Upper lobe of right lung (tissue), 1 donor: ENCODE measurements at places on chromosomes 1 and 21.

DNA sequence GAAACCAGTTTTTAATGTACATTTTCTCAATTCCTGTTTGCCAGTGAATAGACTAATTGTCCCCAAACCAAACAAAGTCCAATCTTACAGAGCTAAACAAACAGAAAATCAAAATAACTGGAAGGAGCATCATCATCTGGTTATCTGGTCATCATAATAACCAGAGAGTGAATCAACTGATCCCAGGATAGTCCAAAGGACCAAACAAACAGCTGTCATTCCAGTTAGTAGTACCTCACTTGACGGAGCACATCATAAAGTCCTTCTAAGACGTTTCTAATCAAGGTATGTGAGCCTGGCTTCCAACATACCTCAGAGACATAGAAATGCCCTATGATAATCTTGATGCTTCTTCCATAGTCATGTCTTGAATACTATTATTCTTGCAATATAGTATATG, 240.5 kb downstream of the LTN1 start:
- no peak for DNase-seq

DNA sequence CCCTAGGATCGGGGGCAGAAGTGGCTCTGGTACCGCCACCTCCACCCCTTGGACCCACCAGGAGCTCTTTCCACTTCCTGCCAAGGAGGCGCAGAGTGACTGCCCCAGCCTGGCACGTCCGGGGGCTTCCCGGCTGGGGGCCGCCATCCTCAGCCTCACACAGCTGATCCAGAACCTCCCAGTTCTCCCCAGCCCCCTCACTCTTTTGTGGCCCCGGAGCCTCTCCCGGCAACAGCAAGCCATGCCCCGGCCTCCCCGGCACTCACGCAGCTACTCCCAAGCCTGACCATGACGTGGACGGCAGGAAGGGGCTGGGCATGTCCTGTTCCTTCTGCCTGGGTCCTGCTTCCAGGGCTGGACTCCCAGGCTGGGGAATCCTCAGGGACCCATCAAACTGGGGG, 17.1 kb downstream of the TP73 start:
- DNase-seq, result no peak

DNA sequence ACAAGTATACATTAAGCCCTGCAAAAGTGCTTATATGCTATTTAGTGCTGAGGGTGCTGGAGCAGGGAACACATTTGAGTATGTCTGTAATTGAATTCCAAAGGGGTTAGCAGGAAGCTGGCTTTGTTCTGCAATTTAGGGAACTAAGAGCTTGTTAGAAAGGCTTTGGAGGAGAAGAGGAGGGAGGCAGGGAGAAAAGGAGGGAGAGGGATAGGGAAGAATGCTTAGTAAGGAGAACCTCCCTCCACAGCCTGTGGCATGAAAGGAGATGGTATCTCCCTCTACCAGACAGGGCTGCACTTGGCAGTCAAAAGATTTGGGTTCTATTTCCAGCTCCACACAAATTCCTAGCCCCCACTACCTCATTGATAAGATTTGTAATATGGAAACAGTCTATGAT, 217.8 kb downstream of the DAB1 start:
- DNase-seq, result no peak

GRCh38 chr1:21664806-21665588, 4.2 kb downstream of the RAP1GAP start:
- peak; percentile 36 for DNase-seq

DNA sequence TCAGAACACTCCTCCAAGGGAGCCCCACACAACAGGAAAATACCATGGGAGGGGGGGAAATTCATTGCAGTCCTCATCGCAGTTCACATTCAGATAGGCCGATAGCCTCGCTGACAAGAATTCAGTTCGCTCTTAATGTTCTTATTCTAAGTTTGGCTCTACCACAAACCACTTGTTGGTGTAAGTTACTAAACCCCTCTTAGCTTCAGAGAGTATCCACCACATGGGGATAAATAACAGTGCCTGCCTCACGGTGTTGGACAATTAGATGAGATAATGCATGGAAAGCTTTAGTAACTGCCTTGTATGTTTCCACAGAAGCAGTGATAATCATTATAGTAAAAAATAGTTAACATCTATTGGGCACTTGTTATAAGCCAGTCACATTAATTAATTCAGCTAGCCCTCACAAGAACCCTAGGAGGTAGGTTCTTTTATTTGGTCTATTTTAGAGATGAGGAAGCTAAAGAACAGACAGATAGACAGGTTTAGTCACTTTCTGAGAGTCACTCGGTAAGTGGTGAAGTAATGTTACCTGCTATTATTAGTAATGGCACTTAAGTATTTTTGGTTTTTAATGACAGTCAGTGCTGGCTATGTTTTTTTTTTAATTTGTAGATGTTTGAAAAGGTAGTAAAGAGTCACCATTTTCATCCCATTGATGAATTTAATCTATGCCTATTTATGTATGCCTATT, 10.1 kb downstream of the VAV3 start:
- no peak for DNase-seq

- DNase-seq, result no peak
Measured at GRCh38 chr1:94726981-94727685, 93.0 kb upstream of the SLC44A3 start.

- DNase-seq, result peak; percentile 72
Measured at GRCh38 chr1:108962681-108963051, 618 bp downstream of the CLCC1 start.

DNA sequence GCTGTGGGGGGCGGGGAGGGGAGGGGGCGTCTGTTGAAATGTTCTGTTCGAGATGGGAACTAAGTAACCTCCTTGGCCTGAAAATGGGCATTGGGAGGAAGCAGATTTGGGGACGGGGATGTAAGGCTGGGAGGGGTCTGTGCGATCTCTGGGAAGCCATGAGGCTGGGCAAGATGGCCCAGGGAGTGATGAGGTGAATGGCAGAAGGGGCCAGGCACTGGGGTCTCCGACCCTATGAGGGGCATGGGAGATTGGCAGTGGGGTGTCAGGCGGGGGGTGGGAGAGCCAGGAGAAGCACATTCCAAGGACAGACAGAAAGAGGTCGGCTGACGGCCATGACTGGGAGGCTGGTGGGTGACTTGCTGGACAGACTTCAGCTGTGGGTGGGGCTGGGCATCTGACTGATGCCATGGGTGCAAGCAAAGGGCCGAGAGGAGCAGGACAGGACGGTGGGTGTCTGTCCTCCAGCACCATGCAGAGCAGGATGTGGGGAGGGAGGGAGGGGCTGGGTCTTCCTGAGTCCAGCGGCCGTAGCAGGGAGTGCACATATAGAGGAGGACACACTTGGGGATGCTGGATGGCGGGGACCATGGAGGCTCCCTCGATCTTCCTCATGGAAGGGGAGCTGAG, 30.0 kb upstream of the COL18A1 start:
- no peak for DNase-seq

- DNase-seq, result no peak
Measured at GRCh38 chr1:62377043-62377562, 57.9 kb upstream of the KANK4 start.

DNA sequence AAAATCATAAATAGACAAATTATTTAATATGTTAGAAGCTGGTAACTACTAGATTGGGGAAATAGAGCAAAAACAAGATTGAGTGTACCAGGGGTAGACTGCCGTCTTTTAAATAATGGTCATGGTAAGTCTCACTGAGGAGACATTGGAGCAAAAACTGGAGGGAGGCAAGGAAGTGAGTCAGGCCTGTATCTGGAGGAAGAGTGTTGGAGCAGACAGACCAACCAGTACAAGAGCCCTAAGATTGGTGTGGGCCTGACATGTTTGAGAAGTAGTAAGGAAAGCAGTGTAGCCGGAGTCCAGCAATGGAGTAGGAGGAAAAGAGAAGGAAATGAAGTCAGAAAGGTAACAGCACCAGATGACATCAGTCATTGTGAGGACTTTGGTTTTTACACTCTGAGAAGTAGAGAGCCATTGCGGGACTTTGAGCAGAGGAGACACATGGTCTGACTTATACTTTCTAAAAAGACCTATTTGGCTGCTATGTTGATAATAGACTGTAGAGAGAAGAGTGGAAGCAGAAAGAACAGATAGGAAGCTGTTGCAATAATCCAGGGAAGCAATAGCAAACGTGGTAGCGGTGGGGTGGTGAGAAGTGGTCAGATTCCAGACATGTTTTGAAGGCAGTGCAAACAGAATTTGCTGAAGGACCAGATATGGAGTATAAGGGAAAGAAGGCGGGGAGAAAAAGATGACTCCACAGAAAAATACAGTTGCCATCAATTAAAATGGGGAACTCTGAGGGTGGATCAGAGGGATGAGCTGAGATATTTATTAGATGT, 44.7 kb upstream of the GJA5 start:
- DNase-seq, result no peak

DNA sequence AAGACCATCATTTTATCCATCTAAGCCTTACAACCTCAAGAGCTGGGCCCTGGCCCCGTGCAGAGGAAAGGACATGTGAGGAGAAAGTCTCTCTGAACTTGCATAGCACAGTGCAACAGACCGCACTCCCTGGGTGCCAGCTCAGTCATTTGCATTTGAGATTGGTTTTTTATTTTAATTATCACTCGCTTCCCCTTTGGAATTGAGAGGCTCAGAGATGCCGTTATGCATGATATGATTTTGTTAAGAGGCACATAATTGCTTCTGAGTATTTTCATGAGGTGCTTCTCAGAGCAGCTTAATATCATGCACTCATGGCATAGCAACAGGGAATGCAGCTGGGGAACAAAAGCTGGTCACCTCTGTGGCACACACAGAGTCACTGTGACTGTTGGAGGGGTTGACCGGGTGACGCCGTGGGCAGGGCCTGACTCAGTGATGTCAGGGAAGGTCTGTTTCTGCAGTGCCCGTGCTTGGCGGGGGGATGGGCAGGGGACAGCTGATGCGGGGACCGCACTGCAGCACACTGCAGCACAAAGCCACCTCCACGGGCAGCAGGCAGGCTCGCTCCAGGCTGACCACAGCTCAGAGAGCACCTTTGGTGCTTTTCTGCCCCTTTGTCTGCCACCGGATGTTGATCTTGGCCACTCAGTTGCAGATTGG, 43.2 kb upstream of the VAMP3 start:
- no peak for DNase-seq

DNA sequence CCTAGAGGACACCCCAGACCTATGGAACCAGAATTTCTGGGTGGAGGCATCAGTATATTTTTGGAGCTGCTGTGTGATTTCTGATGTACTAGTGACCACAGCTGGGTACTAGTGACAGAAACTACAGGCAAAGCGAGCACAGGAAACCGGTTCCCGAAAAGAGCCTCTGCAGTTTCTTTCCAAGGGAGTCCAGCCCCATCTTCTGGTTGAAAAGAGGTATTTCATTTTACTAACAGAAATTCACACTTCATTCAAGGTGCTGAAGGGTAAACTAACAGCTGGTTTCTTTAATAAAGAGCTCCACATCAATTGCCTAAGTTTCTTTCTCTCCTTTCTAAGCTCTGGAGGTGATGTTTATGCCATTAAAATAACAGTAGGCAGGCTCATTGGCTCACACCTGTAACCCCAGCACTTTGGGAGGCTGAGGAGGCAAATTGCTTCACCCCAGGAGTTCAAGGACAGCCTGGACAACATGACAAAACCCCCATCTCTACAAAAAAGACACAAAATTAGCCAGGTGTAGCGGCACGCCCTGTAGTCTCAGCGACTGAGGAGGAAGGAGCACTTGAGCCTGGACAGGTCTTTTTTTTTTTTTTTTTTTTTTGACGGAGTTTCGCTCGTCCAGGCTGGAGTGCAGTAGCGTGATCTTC, 22.0 kb downstream of the THAP3 start:
- DNase-seq, result no peak

- DNase-seq, result no peak
Measured at GRCh38 chr1:1050577-1051052, 23.5 kb downstream of the RNF223 start.

GRCh38 chr1:113292603-113293255, 97.6 kb upstream of the MAGI3 start:
- no peak for DNase-seq

- no peak for DNase-seq
Measured at GRCh38 chr1:66069976-66070876, 277.5 kb downstream of the PDE4B start.

DNA sequence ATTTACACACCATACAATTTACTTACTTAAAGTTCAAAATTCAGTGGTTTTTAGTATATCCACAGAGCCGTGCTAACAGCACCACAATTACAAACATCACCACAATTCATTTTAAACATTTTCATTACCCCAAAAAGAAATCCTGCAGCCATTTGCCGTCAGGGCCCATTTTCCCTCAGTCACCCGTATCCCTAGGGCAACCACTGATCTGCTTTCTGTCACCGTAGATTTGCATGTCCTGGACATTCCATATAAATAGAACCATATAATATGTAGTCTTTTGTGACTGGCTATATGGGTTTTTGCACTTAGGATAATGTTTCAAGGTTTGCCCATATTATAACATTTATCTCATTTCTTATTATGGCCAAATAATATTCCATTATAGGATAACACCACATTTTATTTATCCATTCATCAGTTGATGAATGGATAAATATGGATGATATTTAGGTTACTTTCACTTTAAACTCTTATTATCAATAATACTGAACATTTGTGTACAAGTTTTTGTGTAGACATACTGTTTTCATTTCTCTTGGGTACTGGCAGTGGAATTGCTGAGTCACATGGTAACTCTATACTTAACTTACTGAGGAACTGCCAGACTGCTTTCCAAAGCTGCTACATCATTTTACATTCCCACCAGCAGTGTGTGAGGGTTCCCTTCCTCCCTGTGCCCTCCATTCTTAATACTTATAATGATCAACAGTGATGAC, 68.9 kb downstream of the ST3GAL3 start:
- no peak for DNase-seq

DNA sequence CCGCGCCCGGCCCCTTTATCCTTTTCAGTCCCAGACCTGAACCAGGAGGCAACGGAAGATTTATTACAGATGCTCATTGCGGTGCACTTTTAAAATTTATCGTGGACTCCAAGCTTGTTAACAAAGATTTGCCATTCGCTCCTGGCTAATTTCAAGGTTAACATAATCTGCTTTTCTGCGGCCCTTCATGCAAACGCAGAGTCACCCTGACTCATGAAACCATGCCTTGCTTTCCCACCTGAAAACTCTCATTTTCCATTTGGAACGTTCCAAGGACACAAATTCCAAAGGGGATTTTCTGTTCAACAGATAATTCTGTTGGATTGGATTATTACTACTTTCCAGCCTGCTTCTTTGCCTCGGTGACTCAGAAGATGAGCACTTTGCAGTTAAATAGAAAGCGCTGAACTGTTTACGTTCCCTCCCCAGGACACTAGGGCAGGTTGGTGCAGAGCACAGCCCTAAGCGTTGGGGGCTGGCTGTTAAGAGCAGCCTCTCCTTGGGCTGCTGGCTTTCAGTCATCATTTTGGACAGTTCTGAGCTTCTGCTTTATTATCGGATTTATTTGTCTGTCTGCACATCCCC, 51.1 kb downstream of the CD247 start:
- peak; percentile 21 for DNase-seq
